DMS79 treated with DMSO at 0.1 percent for 48 hours (cell line): ENCODE measurements at places on chromosomes 11 and 22.
A peak's percentile ranks its signal among the peaks of the same experiment; 100 is the strongest.

GRCh38 chr11:69161117-69161407 is 5.3 kb downstream of the SMIM38 start:
- no peak for DNase-seq

DNA sequence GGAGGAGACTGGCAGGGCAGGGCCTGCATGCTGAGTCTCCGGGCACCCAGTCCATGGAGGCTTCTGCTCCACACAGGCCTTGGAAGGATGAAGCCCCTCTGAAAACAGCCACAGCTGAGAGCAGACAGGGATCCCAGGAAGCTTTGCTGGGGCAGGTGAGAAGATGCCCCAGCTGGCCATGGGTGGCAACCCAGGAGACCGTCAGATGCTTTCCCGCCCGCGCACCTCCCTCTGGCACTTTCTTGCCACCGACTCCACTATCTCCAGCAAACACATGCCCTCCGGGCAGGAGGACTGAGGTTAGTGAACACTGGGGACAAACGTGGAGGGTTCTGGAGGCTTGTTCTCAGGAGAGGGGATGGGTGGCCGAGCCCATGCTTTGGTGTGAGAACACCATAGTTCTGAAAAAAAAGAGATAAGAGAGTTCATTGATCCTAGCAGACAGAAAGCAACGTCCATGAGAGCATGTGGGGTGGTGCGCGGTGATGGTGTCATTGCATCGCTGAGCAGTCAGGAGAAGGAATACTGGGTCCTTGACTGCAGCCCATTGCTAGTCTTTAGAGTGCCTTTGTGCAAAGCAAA is 2.3 kb downstream of the C1QTNF6 start:
- no peak for DNase-seq

GRCh38 chr11:86737737-86738136 is 62.6 kb upstream of the PRSS23 start:
- DNase-seq, result no peak

DNA sequence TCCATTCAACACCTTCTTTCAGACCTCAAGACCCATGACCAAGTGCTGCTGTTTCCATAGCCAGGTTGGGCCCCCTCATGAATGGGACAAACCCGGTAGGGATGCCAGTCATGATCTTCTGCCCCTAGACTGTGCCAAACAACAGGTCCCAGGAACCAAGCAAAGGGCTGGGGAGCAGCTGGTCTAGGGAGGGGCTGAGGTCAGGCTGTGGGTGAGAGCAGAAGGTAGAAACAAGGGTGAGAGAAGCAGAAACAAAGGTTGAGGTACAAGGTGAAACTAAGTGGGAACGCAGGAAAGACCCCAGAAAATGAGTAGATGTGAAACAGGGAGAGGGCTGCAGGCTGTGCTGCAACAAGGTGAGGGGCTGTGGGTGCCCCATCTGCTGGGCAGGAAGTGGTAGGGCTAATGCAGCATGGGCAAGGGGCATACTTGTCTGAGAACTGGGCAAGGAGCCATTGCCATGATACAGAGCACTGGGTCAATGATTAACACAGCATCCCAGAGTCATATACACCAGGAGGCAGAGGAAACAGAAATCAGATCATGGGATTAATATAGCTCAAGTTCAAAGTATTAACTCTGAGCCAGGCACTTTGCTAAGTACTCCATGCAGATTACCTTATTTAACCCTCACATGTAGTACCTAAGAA is 45.9 kb downstream of the SLC1A2 start:
- no peak for DNase-seq

DNA sequence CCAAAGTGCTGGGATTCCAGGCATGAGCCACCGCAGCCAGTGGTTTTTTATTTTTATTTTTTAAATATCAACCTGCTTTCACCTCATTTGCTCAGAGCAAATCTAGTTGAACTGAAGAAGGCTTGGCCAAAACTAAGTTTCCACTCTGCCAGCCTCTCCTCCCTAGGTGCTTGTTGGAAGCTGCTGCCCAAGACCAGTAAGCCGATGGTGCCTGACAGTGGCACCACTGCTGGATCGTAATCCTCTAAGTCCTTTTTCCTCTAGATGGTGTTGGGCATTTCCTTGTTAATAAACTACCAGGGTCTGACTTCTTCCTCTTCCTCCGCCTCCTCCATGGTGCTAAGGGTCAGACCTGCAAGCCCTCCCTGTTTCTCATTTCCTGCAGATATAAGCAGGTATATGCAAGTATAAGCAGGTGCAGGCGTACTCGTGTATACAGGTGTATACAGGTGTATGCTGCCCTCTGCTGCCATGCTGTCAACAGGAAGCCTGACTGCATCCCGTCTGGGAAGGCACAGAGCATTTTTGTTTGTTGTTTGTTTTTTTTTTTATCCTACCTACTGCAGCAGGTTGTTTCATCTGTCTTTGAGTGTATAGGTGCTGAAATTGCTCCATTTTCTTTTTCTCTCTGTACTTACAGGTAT is 1.6 kb downstream of the NADSYN1 start:
- no peak for DNase-seq

GRCh38 chr11:128152796-128153696 is 434.3 kb downstream of the ETS1 start:
- no peak for DNase-seq

- no peak for DNase-seq
Observed at GRCh38 chr11:122491509-122491908, 164.0 kb upstream of the UBASH3B start.

GRCh38 chr11:120343429-120343828 is 7.2 kb downstream of the ARHGEF12 start:
- no peak for DNase-seq

DNA sequence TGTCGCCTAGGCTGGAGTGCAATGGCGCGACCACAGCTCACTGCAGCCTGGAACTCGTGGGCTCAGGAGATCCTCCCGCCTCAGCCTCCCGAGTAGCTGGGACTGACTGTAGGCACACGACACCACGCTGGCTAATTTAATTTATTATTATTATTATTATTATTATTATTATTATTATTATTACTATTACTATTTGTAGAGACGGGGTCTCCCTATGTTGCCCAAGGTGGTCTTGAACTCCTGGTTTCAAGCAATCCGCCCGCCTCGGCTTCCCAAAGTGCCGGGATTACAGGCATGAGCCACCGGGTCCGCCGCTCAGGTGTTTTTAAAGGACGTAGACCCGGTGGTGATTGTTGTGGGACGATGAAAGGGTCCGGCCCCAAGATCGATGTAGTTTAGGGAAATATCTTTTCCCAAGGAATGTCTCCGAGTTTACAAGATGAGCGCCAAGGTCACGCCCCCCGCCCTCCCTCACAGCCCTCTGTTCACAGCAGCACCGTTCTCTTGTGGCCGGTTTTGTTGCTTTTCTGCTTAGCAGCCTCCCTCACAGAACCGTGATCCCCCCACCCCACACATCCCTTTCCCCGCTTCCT is 728 bp upstream of the POGLUT3 start:
- DNase-seq, result no peak

GRCh38 chr11:60767388-60767811 is 10.7 kb downstream of the MS4A15 start:
- no peak for DNase-seq

DNA sequence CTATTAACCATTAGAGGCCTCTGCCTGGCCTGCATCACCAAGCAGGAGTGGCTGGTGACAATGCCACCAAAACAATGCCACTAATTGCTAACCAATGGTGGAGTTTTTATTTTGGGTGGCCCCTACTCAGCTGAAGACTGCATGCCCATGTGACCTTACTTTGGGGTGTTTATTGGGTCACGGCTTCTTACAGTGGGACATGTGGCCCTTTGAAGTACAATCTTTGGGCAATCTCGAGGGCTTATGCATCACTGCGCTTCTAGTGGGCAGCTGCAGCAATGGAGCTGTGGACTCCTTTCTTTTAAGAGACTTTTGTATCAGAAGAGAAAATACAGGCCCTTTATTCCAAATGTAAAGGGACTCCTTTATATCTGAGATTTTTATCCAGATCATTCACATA is 85.7 kb downstream of the IGLL5 start:
- no peak for DNase-seq

GRCh38 chr11:68459886-68460740 is 439 bp upstream of the PPP6R3 start:
- peak; percentile 100 for DNase-seq

- no peak for DNase-seq
Observed at GRCh38 chr11:45518833-45519535, 146.4 kb downstream of the CHST1 start.

DNA sequence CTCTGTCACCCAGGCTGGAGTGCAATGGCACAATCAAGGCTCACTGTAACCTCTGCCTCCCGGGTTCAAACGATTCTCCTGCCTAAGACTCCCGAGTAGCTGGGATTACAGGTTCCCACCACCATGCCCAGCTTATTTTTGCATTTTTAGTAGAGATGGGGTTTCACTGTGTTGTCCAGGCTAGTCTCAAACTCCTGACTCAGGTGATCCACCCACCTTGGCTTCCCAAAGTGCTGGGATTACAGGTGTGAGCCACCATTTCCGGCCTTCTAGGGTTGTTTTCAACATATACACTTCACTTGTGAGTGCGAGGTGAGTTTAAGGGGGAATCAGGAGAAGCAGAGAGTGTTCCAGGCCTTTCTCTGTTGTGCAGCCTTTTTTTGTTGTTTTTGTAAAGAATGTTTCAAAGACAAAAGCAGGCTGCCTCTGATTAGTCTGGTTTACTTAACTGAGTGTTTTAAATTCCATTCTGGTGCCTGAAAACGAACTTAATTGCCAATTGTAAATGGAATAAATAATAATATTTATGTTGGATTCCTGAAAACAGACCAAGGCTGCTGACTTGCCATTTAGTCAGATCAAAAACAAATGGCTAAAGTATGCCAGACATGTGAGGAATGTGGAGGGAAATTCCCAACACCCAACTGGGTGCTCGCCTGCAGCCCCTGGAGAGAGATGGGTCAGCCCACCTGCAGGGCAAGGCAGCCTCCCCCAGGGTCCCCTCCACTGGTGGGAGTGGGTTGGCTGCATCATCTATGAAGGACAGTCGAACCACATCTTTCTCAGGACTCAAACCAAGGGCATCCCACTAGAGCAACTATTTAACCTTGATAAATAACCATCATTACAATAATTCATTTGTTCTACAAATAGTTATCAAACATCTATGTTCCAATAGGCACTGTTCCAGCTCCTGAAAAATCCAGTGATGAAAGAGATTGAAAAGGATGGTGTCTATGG is 4.6 kb upstream of the RANGAP1 start:
- DNase-seq, result no peak

DNA sequence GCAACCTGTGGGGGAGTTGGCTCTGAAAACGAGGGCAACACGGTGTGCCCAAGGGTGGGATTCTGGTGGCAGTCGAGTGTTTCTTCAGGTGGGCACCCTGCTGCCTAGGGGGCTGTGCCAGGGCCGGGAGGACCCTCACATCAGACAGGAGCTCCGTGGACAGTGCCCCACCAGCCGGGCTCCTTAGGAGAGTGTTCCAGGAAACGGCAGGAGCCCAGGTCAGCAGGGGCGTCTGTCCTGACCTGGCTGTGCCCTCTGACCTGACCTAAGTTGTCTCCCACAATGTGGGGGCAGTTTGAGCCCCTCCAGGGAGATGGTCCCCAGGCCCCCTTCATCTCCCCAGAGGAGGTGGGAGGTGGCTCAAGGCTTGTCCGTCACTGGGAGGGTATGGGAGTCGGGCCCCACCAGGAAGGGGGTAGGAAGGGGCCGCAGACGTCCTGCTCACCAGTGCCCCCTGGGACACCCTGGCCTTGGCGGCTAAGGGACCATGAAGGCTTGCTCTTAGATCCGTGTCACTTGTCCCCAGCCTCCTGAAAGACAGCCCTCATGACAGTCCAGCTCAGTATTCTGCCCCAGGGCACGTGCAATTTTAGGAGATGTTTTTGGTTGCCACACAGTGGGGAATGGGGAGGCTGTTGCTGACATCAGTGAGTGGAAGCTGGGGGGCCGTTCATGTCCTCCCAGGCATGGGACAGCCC is 32.2 kb upstream of the GAL start:
- no peak for DNase-seq

DNA sequence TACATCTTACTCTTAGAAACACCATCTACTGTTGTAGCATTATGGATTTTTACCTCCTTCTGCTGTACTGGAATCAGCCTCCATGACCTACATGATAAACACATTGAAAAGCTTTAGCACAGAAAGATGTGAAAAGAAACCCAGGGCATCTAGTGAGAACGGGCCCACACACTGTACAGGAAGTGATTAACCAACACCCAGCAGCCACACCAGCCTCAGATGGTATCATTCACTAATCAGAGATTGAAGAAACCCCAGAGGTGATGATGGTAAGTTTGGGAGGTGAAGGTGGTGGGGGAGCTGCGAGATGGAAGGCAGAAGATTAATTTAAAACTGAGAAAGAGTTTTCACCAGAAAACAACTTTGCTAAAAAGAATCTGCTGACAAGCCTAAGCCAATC is 46.1 kb downstream of the RASSF10 start:
- no peak for DNase-seq

DNA sequence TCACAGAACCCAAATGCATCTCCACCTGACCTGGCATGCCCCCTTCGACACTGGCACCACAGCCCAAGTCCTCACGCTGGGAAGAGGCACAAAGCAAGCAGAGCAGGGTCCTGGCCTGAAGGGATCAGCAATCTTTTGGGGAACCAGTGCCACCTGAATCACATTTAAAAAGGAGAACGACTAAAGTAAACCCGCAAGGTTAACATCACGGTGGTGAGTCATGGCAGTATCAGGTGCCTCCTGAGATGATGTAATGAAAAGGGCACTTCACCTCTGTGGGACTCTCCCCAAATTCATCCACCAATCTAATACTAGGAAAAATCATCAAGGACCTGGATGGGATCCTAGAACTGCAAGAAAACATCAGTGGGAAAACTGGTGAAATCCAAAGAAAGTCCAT is 44.9 kb downstream of the PACSIN2 start:
- no peak for DNase-seq

- DNase-seq, result no peak
Observed at GRCh38 chr11:27367881-27368280, 4.9 kb upstream of the CCDC34 start.

GRCh38 chr11:95568281-95568680 is 221.3 kb downstream of the FAM76B start:
- no peak for DNase-seq

DNA sequence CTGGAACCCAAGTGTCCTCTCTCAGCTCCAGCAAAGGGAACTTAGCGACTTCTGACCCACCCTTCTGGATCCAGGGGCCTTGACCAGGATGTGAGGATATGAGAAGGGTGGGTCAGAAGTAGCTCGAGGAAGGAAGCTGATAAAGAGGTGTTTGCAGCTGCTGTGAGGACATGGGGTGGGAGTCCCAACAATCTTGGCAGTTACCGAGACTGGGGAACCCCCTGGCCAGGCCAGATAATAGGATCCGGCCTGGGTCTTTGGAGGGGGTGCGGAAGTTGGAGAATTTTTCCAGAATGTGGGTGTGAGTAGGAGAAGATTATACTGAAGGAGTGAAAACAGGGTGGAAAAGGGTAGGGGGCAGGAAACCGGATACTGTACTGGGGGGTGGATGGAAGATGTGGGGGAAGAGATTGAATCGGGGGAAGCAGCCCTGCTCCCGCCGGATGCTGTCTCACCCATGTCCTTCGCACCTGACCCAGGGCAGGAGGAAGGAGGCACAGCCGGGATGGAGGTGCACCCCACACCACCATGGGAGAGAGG is 2.8 kb upstream of the MCAM start:
- no peak for DNase-seq
